Adipose tissue (tissue), 3 donors: ENCODE measurements at places on chromosomes 12 and 14. TPM values are rescaled to one million over a fixed set of nuclear protein-coding genes. Genes with fewer than 3 reads are reported as not detected.

Gene KCNMB4
- 1.1 TPM for polyA plus RNA-seq

Gene RHEBL1
- 0.53 TPM for polyA plus RNA-seq

Gene ACSM4
- polyA plus RNA-seq = not detected

Gene HOXC4
- 0.51 TPM for polyA plus RNA-seq

Gene DCN
- 659 TPM for polyA plus RNA-seq

Gene SLC7A7
- 12.1 TPM for polyA plus RNA-seq

Gene AICDA
- not detected for polyA plus RNA-seq

Gene SMIM41
- 0.27 TPM for polyA plus RNA-seq

Gene LYSET
- 15.3 TPM for polyA plus RNA-seq

Gene TMEM260
- 5.1 TPM for polyA plus RNA-seq

Gene PPP1R36
- polyA plus RNA-seq = 7.9 TPM

Gene SLC11A2
- polyA plus RNA-seq = 10.8 TPM

Gene LUM
- polyA plus RNA-seq = 440 TPM

Gene ASB2
- 1.1 TPM for polyA plus RNA-seq

Gene MSI1
- polyA plus RNA-seq = 1.1 TPM

Gene LRRK2
- 5.1 TPM for polyA plus RNA-seq

Gene TMEM233
- 0.14 TPM for polyA plus RNA-seq

Gene GALNT16
- 1.3 TPM for polyA plus RNA-seq

Gene AQP2
- not detected for polyA plus RNA-seq

Gene WSB2
- 21.1 TPM for polyA plus RNA-seq

Gene PTPRR
- polyA plus RNA-seq = 0.21 TPM

Gene TOMM20L
- polyA plus RNA-seq = not detected

Gene DIO3
- polyA plus RNA-seq = 9.7 TPM
